ENCODE measurements at places on chromosomes 5 and 9.

GRCh38 chr5:113578091-113578490 is 64.6 kb downstream of the YTHDC2 start:
- DNase-seq: no peak

DNA sequence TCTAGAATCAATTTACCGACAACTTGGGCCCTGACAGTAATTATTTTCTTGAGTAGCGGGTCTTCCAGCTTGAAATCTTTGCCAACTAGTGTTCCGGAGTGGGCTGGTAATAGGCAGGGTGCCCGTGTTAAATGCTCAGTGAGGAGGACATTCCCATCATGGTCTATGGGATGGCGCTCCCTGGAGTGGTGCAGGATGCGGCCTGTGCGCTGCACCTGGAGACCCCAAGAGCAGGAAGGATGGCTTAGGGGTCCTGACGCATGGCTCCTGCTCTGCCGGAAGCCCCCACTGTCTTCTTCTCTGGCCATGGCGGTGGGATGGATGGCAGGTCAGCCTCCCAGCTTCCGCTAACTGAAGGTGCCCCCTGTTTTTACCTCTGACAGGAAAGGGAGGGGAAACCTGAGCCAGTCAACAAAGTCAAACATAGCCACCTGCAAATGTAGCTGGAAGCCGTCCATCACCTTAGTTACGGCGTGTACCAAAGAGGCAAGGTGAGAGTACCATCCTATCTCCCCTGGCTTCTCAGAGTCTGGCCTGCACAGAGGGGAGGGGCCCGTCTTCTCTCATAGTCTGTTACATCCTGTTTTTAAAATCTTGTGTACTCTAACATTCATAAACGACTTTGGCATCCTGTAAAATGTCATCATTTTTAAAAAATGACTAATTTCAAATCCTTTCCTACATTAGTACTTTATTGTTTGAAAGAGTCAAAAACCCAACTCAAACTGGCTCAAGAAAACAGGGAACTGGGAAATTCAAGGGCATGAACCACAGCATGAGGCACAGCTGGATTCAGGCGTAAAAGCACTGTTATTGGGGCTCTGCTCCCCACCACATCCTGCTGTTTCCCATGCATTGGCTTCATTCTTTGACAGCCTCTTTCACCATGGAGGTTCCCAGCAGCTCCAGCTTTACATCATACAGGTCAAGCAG is 28.5 kb upstream of the UNC5A start:
- no peak for DNase-seq

GRCh38 chr5:36694351-36694750 is 87.9 kb downstream of the SLC1A3 start:
- no peak for DNase-seq

GRCh38 chr5:161096581-161096980 is 244.6 kb upstream of the ATP10B start:
- DNase-seq: no peak

DNA sequence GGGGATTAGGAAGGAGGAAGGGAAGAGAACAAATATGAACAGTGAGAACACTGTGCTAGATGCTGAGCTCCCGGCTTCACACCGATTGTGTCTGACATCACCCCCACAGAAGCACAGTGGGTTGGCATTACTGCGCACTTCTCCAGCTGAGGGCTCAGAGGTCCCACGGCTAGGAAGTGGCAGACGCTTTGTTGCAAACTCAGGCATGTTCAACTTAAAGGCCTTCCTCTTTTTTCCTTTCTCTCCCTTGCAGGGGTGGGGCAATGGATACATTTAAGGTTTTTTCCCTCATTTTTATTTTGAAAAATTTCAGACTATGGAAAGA is 15.5 kb upstream of the SHB start:
- no peak for DNase-seq

GRCh38 chr9:115461280-115461679 is 343.3 kb upstream of the TNC start:
- DNase-seq: no peak

DNA sequence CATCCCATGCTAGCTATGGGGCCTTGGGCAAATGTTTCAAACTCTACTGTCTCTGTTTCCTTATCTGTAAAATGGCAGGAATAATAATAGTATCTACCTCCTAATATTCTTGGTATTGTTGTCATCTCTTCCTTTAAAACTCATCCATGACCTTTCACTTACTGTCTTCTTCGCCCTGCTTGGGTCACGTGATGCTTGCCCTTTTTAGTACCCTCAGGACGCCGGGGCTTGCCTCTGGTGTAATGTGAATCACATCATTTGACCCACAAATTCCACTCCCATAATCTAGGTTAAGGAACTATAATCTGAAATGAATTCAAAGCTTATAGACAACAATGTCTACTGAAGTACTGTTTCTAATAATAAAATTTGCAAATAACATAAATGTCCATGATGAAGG is 162.7 kb downstream of the DRD1 start:
- no peak for DNase-seq

GRCh38 chr5:168695301-168695835 is 116.2 kb upstream of the PANK3 start:
- DNase-seq: no peak

GRCh38 chr5:78720997-78721396 is 72.4 kb upstream of the LHFPL2 start:
- no peak for DNase-seq

DNA sequence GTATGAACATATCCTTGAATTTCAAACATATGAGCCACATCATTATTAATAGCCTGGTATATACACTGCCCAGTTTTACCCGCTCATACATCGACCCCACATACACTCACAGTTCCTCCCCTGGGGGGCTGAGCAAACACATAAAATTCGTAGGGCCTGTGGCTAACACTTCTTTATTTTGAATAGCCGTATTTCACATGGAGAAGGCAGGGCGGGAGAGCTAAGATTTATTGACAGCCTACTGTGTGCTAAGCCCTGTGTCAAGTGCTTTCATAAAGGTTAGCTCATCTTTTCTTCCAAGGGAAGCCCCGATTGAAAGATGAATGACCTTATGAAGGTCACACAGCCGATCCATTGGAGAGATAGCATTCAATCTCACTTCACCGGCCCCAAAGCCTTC is 134.4 kb downstream of the ENC1 start:
- DNase-seq: no peak

- DNase-seq: no peak
Observed at GRCh38 chr5:684751-685216, 8.4 kb downstream of the TPPP start.

- no peak for DNase-seq
Observed at GRCh38 chr9:76894198-76894597, 11.7 kb downstream of the PRUNE2 start.

GRCh38 chr5:77546-77945 is 14.4 kb upstream of the PLEKHG4B start:
- no peak for DNase-seq

DNA sequence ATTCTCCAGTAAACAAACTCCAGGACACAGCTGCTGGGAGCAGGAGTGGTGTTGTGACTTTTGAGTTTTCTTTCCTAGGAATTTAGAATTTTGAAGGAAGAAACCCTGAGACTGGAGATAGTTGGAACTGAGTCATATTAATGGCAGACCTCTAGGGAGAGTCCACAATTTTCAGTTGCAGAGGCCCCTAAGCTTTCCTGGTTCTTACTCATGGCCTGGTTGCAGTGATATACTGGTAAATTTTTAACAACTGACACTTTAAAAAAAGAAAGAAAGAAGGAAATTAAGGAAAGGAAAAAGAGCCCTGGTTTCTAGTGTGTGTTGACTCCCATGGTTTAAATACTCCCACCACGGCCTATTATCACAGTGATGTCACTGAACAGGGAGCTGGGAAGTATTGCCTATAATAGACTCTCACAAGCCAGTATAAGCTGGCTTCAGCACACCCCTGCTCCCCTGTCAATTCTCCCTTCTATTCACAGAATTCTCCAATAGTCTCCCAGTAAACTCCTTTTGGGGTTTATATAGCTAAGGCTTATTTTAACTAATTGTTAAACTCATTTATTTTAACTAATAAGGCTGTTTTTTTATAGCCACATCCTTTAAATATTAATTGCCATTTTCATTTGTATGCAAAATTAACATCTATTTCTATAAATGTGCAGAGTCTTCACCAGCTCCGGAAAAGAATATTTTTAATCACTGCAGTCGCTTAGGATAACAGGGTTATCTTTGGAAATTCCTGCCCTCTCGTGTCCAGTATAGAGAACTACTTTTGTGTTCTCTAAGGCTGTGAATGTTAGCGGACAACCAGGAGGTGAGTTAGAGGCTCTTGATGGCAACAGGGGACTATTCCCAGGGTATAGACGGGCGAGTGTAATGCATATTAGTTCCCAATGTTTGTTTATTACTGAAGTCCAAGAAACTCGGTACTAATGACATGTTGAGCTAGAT is 59.7 kb downstream of the GGTA1 start:
- no peak for DNase-seq

DNA sequence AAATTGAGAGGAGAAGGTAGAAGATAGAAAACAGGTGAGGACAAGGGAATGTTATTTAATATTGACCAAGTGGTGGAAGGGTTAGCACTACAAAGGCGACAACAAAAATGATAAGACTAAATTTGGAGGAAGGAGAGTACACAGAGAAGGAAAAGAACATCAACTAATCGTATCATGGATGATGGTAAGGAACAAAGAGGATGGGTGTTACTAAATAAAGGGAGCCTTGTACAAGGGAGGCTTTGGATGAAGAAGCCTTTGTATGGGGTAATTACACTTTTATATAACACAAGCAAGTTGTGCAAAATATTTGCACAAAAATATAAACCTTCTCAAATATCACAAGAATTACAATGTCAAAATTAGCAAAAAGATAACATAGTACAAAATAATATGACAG is 125.7 kb downstream of the ZNF608 start:
- DNase-seq: no peak

DNA sequence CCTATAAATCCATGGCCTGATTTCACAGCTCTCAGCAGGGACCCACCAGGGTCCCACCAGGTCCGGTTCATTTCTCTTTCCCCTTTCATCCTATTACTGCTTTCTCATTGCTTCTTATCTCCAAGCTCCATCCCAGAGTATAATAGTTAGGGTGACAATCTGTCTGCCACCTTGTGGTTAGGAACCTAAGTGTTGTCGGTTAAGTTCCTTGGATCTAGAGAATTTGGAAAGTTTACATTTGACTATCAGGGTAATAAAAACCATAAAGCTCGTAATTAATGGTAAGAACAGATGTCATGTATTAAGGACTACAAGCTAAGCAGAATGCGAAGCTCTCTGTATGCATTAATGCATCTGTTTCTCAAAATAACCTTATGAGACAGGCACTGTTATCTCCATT is 259.1 kb downstream of the SH3GL2 start:
- no peak for DNase-seq

DNA sequence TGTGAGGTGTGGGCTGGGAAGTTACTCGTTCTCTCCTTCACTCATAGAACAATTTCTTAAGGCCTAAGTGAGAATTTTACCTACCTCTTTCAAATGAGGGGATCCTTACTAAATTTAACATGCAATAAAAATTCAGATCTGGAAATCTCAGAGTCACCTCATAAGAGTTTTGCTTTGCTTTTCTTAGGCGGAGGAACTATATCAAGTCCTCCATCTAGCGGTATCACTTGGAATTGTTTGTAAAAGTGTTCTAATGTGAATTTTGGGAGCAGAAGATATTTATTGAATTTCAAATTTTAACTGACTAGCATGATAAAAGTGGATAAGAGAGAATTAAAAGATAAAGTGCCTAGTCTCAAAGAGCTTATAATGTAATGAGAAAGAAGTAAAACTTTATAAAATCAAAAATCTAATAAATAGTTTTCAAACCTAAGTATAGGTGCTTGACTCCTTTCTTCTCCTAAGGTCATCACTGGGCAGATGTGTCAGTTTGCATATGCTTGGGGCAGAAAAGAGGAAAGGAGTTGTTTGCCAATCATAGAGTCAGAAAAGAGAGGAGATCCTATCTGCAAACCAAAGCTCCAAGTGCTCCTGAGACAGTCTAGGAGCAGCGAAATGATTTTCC is 145.7 kb upstream of the DAB2 start:
- no peak for DNase-seq

DNA sequence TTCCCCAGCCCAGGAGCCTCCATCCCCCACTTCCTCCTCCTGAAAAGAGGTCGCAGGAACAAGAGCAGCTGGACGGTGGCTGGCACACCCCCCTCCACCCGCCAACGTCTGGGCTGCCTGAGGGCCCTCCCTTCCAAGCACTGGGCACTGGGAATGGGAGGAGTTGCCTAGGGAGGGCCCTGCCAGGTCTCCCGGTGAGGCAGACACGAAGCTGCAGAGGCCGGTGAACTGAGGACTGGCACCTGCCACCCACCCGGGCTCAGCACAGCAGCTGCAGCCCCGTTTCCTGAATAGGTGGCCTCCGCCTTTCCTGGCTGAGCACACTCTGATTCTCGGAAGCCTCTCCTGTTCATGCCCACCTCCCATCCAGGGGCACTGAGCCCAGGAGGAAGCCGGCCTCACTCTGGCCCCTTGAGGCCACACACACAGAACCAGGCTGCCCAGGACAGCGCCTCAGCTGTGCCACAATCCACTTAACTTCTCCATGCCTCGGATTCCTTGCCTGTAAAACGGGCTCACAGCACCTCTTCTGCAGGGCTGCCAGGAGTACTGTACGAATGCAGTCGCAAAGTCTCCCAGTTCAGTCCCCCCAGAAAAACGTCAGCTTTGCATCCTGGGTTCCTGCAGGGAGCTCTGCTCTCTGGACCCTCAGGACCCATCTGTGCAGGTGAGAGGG is 1.3 kb downstream of the NPDC1 start:
- no peak for DNase-seq

- no peak for DNase-seq
Observed at GRCh38 chr9:123058834-123059233, 25.4 kb downstream of the GPR21 start.

DNA sequence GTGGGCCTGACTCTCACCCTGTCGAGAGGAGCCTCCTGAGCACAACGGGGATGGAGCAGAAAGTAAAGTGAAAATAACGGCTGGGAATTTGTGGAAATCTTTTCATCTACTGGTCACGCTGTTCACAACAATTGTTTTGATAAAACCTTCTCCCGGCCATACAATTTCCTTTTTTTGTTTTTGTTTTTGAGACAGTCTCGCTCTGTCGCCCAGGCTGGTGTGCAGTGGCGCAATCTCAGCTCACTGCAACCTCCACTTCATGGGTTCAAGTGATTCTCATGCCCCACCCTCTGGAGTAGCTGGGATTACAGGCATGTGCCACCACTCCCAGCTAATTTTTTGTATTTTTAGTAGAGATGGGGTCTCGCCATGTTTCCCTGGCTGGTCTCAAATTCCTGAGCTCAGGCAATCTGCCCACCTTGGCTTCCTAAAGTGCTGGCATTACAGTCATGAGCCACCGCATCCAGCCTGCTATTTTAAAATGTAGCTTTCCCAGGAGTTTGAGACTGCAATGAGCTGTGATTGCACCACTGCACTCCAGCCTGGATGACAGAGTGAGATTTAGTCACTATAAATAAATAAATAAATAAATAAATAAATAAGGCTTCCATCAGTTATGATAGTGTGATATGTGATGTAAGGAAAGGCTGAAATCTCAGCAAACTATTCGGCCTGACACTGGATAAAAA is 73.5 kb upstream of the PTGER4 start:
- no peak for DNase-seq

- no peak for DNase-seq
Observed at GRCh38 chr9:120767451-120767850, 25.8 kb downstream of the FBXW2 start.

Measured in NK-92 treated with Interleukin-12 subunit alpha and Interleukin-12 subunit beta, amount 100 ng/mL, for 24 hours (cell line).